Neural crest cell (in vitro differentiated cells): ENCODE measurements at places on chromosomes 11 and 22. TPM values are rescaled to one million over a fixed set of nuclear protein-coding genes. Genes with fewer than 3 reads are reported as not detected.

The RTN4RL2 gene
- 2.4 and 3.4 TPM in 2 replicates for total RNA-seq

The TPH1 gene
- 0.66 and 0.82 TPM in 2 replicates for total RNA-seq

The SLC16A8 gene
- 0.26 TPM in 1 of 2 replicates, not detected in the other for total RNA-seq

- DNase-seq, result no peak
These were observed 10.8 kb downstream of the ALDH3B2 start for GRCh38 chr11:67663532-67664212.

- DNase-seq, result no peak
These were observed 78.4 kb upstream of the CCDC90B start for GRCh38 chr11:83364500-83365045.

GRCh38 chr11:15852179-15852578 lies 504.2 kb downstream of the SOX6 start:
- no peak for DNase-seq

- no peak for DNase-seq
These were observed 14.1 kb upstream of the KIAA0930 start for GRCh38 chr22:45254789-45255278.

- no peak for DNase-seq
These were observed 122.7 kb upstream of the TRPC6 start for GRCh38 chr11:101706541-101706940.

DNA sequence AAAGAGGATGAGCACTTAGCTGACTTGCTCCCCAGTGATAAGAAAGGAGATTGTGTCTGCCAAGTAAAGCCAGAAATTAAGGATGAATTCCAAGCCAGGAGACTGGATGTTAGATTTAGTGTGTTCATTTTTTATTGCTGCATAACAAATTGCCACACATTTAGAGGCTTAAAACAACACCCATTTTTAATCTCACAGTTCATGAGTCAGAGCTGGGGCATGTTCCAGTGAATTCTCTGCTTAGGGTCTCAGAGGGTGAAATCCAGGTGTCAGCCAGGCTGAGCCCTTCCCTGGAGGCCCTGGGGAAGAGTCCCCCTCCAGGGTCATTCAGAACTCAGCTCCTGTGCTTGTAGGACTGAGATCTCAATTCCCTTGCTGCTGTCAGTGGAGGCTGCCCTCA lies 352.8 kb downstream of the BUD13 start:
- DNase-seq, result no peak

DNA sequence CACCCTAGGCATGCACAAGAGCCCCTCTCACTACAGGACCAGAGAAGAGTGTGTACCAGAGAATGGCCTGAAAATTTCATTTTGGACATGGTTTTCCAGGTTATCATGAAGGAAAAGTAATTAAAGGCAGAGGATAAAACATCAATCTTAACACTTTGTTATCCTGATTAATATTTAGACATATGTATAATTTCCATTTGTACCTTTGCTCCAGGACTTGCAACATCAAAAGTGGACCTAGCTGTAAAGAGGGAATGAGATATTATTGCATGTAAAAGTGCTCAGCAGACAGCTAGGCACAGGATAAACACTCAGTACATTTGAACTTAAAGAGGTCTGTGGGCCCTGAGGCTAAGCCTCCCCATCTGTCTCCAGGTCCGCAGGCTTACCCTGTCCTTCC lies 2.0 kb upstream of the SCN4B start:
- no peak for DNase-seq

DNA sequence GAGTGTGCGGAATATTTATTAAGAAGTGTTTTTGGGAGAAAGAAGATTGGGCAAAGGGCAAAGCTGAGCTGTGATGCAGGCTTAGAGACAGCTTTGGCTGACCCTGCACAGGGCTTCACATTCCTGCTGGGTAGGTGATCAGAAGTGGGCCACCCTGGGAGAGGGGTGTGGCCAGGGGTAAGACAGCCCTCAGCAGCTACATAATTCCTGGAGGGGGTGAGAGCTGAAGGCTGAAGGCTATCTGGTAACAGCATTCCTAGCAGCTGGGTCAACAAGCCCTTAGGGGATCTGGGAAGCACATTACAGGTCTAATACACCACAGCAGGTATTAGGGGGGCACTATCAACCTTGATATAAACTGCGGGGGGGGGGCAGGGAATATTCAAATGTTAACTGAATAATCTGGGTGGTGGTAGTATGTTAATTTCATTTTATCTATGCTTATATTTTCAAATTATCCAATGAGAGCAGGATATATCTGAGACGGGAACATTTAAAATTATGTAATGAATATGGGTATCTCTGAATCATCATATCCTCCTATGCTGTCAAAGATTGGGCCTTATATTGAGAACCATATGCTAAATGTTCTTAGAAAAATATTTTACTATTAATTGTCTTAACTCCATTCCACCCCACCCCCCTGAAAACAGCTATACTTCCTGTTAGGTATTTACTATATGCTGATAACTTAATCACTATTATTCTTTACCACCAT lies 5.9 kb downstream of the OOSP1 start:
- DNase-seq, result no peak

DNA sequence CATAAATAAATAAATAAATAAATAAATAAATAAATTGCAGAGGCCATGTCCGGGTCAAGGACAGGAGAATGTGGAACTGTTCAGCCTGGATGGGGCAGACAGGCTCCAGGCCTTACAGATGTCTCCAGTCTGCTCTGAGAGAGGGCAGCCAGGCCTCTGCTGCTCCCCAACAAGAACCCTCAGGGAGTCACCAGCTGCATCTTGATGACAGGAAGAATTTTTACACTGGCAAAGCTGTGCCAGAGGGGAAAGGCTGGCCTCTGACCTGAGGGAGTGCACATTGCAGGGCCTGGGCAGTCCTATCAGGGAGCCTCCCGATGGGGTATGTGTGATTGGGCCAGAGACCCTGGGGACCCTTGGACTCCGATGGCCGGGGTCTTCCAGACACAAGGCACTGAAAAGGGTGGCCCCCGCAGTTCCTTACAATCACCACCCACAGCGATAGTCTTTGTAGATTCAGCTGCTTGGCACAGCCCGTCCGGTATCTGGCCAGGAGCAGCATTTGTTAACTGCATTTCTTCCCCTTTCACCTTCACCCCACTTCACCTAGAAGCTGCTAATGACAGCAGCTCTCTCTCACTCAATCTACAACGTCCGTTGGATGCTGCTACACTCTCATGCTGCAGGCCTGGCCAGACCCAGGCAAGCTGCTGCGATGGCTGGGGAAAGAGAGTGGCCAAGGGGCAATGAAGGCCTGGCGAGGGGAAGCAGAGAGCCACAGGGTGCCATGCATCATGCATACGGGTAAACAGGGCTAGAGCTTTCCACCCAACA lies 8.1 kb downstream of the MOGAT2 start:
- DNase-seq, result no peak

- DNase-seq, result no peak
These were observed 28.2 kb downstream of the MYH9 start for GRCh38 chr22:36359470-36359996.
